ENCODE measurements at places on chromosomes 1 and 21. TPM values are rescaled to one million over a fixed set of nuclear protein-coding genes. Genes with fewer than 3 reads are reported as not detected.

Gene LPAR3
- not detected for total RNA-seq

Gene GNAT2
- total RNA-seq, result not detected

DNA sequence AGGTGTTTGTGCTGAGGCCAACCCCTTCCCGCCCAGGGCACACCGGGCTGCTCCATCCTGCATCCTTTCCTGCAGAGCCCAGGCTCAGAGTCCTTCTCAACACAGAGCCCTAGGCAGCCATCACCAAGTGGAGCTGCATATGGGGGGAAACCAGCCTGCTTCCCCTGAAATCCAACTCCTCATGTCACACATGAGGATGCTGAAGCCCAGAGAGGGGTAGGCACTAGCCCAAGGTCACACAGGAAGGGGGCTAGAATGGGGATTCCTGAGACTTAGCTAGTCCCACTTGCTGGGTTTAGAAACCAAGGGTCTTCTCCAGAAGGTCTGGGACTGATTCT lies 5.5 kb upstream of the TNFRSF1B start:
- H3K4me1 ChIP-seq, result no peaks in the 10 kb centered on the region
- no peak for DNase-seq
- H3K4me3 ChIP-seq, result no peak overlapping the region
- no peak overlapping the region for H3K27ac ChIP-seq

Gene SPRR2G
- not detected for total RNA-seq

DNA sequence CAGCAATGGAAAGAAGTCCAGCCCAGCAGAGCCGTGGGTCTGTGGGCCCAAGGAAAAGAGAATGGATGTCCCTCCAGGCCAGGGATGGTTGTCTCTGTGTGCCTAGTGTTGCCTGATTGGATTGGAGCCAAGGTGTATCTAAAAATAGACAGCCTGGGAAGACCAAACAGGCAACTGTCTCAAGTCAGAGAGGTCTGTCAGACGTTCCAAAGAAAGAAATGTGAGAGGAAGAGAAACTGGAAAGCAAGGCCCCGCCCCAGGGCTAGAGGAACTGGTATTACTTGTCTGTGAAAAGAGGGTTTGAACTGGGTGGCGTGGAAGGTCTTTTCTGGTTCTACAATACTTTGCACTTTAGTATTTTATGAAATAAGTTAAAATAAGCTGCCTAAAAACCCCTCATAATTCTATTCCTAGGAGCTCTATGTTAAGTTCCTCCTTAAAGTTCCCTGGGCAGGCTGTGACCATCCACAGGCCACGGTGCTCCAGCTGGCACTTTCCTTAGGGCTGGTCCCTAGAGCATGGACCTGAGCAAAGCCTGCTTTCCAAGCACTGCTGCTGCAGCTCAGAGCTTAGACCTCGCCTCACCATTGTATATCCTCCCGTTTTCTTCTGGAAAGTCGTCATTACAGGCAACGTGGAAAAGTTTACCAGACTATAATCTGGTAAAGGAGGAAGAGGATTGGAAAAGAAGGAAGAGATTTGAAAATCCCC lies 151.6 kb downstream of the DISC1 start:
- no peaks in the 10 kb centered on the region for H3K4me1 ChIP-seq
- H3K4me3 ChIP-seq, result no peak overlapping the region
- H3K27ac ChIP-seq, result no peak overlapping the region
- H3K27me3 ChIP-seq, result no peaks in the 10 kb centered on the region
- no peaks in the 10 kb centered on the region for H3K36me3 ChIP-seq

DNA sequence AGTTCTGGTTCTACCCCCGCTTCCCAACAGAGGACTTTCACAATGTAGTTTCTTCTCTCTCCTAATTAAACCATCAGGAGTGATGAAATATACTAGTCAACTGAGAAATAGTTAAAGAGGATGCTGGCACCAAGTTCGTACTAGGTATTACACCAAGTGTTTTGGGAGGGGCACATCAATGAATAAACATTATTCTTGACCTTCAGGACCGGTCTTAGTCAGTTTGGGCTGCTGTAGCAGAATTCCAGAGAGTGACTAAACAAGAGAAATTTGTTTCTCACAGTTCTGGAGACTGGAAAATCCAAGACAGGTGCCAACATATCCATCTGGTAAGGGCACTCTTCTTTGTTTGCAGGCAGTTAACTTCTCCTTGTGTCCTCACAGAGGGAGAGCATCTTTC lies 103.8 kb downstream of the SPATA17 start:
- H3K4me1 ChIP-seq, result no peaks in the 10 kb centered on the region
- no peak overlapping the region for H3K27ac ChIP-seq
- H3K4me3 ChIP-seq, result no peak overlapping the region
- peaks cover 4% of the 10 kb centered on the region for H3K27me3 ChIP-seq
- no peak for DNase-seq

GRCh38 chr1:66335125-66335524 lies 198.8 kb upstream of the SGIP1 start:
- H3K4me3 ChIP-seq, result peak overlapping the region; percentile 54
- H3K27me3 ChIP-seq, result no peaks in the 10 kb centered on the region
- DNase-seq, result no peak

- H3K4me3 ChIP-seq, result no peak overlapping the region
- DNase-seq, result peak; percentile 75
- no peaks in the 10 kb centered on the region for H3K27me3 ChIP-seq
- H3K27ac ChIP-seq, result peak overlapping the region; percentile 45
These were observed 27.5 kb downstream of the TRIM45 start for GRCh38 chr1:117093870-117094621.

DNA sequence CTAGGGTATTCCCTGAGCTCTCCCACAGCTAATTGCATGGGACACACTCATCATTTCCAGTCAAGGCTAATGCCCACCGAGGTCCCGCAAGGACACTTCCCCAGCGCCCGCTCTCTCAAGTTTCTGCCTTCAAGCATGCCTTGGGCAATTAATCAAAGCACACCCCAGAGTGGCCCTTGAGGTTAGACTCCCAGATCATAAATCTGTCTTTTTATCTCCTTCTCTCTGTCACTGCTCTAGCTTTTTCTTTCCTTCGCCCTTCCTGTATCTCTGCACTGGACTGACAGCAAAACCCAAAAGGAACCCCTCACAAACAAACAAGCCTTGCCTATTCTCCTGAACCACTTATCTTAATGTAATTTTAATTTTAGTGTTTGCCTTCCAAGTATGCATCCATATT lies 7.9 kb upstream of the EXOSC10 start:
- H3K4me3 ChIP-seq, result no peak overlapping the region
- no peak overlapping the region for H3K27ac ChIP-seq
- peaks cover 28% of the 10 kb centered on the region for H3K36me3 ChIP-seq
- H3K4me1 ChIP-seq, result no peaks in the 10 kb centered on the region
- no peak for DNase-seq

DNA sequence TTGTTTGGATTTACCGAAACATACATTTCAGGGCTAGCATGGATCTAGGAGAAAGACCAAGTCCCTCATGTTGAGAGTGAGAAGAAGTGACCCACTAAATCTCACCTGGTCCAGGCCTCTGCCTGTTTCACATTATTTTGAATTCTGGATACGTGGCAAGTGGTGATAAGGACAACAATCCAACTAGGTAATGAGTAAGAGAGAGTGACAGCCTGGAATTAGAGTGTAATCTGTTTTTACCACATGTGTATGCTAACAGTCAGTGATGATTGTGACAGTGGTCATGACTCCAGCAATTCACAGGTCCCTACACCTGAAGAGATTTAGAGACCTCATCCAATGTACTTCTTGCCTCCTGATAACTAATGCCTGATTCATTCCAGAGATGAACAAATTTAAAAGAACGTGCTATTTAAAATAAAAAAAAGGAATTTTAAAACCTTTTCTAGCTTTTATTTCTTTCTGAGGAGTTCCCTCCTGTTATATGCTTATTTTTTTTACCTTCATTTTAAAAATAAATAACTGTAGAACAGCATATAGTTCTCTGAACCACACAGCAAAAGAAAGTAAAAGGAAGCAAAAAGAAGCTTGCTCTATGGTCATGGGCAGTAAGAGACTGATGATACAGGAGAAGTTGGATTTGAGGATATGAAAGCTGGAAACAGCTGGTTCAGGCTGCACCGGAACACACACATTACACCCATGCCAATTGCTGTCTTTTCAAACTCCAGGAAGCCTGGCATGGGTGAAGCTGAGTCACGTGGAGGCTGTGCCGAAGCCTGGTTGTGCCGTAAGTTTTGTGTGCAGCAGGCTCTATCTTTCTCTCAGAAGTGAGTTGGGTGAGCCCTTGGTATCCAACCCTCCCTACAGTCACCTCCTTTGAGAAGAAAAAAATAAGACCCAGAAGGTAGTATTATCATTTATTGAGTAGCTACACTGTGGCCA lies 14.7 kb downstream of the C1orf116 start:
- H3K27me3 ChIP-seq, result peaks cover 13% of the 10 kb centered on the region
- no peak overlapping the region for H3K27ac ChIP-seq
- H3K4me3 ChIP-seq, result no peak overlapping the region
- peak; percentile 55 for DNase-seq

Gene C1QTNF12
- total RNA-seq, result 4.4 TPM

DNA sequence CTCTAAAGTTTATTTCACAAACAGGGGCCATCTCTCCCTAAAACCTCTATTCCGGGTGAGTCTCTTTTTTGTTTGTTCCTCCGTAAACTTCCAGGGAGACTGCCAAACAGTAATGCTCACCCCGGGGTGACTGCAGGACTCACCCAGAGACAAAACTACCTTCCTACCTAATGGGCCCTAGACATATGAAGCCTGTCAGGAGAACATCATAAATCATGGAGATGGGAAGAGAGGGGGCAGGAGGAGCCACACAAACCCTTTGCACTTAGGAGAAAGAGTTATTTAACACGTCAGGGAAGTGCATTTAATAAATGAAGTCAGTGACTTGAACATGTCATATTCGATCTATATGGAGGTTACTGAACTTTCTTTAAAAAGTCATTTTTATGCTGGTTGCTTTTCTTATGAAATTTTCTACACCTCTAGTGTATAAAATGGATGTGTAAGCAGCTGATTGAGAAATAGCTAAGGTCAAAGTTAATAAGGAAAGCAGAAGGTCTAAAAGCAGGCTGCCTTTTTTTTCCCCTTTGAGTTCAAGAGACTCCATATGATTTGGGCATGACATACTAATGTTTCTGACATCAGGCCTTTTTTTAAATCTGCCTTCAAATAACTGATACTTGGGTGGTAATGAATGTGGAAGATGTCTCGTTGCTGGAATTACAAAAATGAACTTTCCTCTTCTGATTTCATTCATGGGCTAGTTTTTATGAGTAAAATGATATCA lies 286.9 kb upstream of the USP25 start:
- no peaks in the 10 kb centered on the region for H3K36me3 ChIP-seq
- no peaks in the 10 kb centered on the region for H3K27me3 ChIP-seq
- no peak overlapping the region for H3K27ac ChIP-seq
- DNase-seq, result no peak
- H3K4me1 ChIP-seq, result no peaks in the 10 kb centered on the region
- H3K4me3 ChIP-seq, result no peak overlapping the region

DNA sequence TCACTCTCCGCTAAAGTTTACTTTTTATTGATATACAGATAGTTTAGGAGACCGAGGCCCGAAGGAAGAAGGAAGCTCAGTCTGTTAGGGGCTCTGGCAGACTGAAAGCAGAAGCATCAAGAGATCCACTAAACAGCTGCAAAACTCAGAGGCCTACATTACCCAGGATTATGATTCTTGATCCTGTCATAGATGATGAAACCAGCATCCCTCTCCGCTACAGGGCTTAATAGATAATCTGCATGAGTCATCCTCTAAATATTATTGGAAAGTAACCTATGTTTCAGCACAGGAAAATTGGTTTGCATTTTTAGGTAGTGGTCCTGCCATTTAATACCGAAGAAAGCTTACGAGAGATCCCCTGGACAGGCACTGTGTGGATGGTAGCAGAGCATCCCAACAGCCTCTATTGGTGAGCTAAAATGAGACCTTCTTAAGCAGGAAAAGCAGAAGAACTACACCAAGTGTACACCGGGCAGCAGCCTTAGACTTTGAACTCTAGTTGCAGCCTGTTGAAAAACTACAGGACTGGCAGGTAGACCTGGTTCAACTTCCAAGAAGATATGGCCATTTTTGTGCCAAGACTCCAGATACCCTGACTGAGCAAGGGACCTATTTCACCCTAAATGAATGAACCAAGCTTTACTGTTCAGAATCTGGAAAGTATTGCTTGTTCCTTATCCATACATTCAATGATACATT lies 6.8 kb downstream of the CASQ2 start:
- peak; percentile 22 for DNase-seq
- H3K27me3 ChIP-seq, result no peaks in the 10 kb centered on the region
- no peaks in the 10 kb centered on the region for H3K4me1 ChIP-seq
- H3K36me3 ChIP-seq, result no peaks in the 10 kb centered on the region

Gene MIXL1
- total RNA-seq, result 0.39 TPM

DNA sequence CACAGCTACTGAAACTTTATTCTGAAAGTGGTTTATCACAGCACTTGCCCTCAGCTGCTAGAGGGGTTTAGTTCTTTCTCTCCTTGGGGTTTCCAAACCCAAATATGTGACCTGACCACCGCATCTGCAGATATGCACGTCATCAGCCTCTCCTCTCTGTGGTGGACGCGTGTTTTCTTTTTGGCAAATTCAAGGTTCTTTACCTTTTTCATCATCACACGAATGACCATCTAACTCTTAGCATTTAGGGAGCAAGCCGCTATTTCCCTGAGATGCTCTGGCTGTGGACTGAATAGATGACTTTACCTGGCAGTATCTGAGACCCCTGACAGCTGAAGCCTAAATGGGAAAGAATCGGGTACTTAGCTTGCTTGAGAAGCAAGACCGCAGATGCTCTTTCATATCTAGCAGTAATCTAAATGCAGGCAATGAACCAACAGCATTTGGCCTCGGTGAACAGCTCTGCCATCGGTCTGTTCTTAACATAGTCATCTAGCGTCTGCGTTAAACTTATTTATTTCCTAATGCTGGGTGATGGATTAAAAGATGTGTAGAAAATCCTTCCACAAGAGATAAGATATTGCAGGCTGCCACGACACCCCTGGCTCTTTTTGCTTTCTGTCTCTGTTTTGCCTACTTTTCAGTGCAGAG lies 463.4 kb downstream of the CAMTA1 start:
- no peaks in the 10 kb centered on the region for H3K36me3 ChIP-seq
- DNase-seq, result no peak
- H3K4me3 ChIP-seq, result no peak overlapping the region
- H3K27me3 ChIP-seq, result no peaks in the 10 kb centered on the region

DNA sequence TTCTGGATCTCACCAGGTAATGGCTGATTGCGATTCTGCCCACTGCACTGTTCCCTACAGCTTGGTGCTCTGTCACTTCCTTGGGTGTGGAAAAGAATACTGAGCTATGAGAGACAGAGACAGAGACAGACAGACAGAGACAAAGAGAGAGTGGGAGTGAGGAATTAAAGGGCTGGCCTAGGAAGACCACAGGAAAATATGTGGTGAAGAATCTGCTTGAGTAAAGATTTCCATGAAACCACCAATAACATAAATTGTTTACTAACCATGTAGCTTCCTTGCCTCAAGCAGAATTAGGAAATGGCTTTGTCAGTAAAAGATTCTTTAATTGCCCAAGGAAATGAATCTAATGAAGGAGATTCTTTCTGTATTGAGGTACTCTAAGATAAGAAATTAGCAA lies 54.4 kb downstream of the MPZL1 start:
- H3K4me3 ChIP-seq, result no peak overlapping the region
- H3K27ac ChIP-seq, result no peak overlapping the region
- H3K4me1 ChIP-seq, result no peaks in the 10 kb centered on the region
- peaks cover 25% of the 10 kb centered on the region for H3K36me3 ChIP-seq
- no peak for DNase-seq
